ENCODE measurements at places on chromosomes 1 and 21.

- DNase-seq: no peak
Measured at GRCh38 chr1:201214886-201215285, 24.3 kb downstream of the IGFN1 start.

DNA sequence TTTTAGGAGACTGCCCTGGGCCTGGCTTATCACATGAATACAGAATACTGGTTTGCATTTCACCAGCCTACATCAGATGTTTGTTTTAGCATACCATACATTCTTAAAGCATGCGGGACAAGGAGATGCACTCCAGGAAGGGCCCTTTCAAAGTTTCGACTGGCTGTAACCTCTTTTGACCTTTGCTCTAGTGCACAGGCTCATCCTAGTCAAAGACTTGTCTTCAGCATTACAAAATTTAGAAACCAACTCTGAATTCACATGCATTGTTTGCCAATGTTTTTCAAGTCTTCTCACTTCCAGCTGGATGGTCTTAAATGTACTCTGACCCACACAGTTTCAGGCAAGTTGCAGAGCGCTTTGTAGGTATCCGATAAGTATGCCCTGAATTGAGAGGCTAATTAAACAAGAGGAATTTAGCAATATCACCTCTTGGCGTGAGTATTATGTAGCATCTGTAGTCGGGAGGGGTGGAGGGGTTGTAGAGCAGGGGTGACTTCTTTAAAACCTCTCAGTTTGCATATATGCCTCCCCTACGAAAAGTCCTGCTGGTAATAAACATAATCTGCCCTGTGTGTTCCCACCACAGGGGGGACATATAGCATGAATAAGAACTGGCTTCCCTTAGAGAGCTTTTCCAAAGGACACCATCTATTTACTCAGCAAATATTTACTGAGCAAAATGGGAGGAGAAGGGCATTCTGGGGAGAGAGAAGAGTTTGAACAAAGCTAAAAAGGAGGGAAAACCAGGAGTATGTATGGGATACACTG is 24.4 kb upstream of the AHCYL1 start:
- no peak for DNase-seq

DNA sequence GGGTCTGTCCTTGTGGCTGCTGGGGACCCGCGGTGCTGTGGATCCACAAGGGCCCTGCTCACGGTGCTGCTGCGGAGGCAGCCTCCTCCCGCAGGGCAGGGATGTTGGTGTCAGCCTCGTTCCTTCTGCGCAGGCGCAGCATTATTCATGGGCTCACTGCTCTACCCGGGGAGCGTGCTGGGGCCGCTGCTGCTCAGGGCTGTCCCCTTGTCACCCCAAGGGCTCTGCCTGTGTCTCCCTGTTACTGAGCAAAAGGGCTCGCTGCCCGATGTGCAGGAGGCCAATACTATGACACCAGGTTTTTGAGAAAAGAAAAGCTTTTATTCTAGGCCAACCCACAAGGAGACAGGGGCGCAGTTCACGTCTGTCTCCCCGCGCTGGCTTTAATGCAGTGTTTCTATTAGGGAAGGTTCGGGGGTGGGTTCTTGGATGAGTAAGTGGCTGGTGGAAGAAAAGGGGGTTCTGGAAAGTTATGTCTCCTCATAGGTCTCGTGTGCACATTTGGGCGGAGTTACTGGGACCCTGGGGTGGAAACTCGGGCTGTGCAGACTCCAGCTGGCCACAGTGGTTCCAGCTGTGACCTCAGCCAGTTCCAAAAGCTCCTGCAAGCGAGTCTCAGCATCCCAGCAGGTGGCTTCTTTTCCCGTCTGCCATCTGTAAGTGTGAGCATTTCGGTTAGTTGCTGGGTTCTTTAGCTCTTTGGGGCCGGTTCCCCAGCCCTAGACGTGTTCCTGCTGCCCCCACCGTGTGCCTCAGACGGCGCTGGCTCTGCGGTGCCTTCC is 40.8 kb upstream of the LRRC3 start:
- DNase-seq: no peak

DNA sequence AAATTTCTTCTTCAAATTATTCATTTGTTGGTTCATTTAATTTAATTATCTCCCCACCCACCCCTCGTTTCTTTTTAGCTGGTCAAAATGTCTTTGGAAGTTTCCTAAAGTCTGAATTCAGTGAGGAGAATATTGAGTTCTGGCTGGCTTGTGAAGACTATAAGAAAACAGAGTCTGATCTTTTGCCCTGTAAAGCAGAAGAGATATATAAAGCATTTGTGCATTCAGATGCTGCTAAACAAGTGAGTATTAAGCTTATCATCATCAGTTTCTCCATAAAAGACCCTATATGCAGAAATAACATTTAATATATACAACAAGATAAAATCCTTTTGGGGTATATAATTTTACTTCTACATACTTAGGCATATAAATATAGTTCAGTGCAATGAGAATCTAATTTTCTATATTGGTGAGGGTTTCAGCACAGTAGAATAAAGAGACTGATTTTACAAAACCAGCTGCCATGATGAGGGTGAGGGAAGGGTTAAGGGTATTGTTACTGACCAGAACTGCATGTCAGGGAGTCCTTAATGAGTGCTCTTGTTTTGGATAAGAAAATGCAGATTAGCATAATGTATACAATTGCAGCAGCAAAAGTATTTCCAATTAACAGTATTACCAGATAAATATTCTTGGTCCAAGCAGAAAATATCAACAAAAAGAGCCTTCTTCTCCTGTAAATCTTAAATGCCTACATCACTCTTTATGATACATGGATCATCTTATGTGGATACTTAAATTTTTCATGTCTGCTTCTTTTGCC is 2.8 kb downstream of the RGS1 start:
- no peak for DNase-seq

DNA sequence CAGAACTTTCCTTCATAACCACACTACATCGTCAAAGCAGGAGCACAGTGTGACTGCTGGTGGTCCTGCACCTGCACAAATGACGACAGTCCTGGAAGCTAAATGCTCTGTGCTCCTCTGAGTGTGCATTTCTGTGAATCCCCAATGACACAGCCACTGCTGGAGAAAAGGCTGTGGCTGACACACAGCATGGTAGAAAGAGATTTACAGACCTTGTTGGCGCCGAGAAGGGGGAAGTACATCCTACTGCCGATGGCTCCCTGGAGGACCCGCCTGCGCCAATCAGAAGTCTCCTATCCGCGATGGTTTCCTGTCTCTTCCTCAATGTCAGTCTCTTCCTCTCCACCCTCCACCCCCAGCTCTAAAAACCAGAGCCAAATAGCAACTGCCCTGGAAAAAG is 115.4 kb upstream of the RAB4A start:
- no peak for DNase-seq

GRCh38 chr1:196808529-196809235 is 10.8 kb upstream of the CFHR1 start:
- no peak for DNase-seq

- peak; percentile 55 for DNase-seq
Measured at GRCh38 chr1:17192394-17193221, 12.3 kb upstream of the PADI1 start.

- no peak for DNase-seq
Measured at GRCh38 chr1:206714331-206715058, 29.8 kb downstream of the MAPKAPK2 start.

GRCh38 chr1:204456826-204457442 is 37.7 kb downstream of the PIK3C2B start:
- no peak for DNase-seq
